ENCODE measurements at places on chromosomes 12 and 14.

DNA sequence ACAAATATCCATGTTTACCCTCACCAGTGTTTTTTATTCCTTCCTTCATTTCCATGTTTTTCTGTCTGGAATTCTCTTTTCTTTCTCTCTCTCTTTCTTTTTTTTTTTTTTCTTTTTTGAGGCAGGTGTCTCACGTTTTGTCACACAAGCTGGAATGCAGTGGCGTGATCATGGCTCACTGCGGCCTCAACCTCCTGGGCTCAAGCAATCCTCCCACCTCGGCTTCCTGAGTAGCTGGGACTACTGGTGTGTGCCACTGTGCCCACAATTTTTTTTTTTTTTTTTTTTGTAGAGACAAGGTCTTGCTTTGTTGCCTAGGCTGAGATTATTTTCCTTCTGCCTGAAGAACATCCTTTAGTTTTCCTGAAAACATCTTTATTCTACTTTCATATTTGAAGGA is 15.0 kb upstream of the AMIGO2 start:
- no peak for DNase-seq

DNA sequence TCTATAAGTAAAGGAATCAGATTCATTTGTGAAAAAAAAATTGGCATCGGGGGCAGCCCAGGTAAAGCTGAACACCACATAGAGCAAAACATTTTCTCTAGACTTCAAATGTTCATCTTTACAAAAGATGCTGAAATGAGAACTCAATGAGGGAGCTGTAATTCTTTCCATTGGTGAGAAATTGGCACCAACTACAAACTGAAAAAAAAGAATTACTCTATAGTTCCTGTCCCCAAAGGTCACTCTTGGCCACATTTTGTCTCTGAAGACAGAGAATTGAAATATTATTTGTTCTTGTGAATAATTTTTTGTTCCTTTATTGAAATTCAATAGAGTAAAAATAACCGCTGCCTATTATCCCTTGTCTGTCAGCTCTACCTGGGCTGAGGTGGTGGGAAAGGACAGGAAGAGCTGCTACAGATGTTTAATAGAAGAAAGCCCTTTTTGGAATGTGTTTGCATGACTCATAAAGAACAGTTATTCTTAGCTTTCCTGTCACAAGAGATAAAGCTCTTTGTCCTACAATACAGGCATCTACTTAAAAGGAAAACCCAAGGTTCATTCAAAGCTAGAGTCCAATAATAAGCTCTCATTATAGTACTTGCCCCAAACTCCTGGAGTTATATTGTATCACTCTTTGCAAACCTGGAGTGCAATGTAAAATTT is 380.1 kb upstream of the KITLG start:
- no peak for DNase-seq

- no peak for DNase-seq
Measured at GRCh38 chr12:94872971-94873733, 130.3 kb downstream of the NDUFA12 start.

GRCh38 chr12:118102609-118103008 is 1.2 kb downstream of the VSIG10 start:
- no peak for DNase-seq

- no peak for DNase-seq
Measured at GRCh38 chr12:46671102-46671501, 154.7 kb downstream of the SLC38A4 start.

- no peak for DNase-seq
Measured at GRCh38 chr12:52351196-52352059, 15.9 kb downstream of the KRT85 start.

- no peak for DNase-seq
Measured at GRCh38 chr12:5621329-5621728, 189.4 kb downstream of the NTF3 start.

DNA sequence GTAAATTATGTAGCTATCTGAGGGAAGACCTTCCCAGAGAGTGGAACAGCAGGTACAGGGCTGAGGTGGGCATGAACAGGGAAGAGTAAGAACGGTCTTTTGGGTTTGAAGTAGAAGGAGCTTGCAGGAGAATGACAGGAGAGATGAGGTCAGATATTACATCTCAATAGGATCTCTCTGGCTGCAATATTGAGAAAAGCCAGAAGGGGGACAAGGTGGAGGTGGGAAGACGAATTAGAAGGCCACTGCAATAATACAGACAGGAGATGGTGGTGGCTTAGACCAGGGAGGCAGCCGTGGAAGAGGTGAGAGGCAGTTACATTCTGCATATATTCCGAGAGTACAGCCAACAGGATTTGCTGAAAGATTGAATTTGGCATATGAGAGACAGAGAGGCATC is 310.2 kb downstream of the APAF1 start:
- no peak for DNase-seq

DNA sequence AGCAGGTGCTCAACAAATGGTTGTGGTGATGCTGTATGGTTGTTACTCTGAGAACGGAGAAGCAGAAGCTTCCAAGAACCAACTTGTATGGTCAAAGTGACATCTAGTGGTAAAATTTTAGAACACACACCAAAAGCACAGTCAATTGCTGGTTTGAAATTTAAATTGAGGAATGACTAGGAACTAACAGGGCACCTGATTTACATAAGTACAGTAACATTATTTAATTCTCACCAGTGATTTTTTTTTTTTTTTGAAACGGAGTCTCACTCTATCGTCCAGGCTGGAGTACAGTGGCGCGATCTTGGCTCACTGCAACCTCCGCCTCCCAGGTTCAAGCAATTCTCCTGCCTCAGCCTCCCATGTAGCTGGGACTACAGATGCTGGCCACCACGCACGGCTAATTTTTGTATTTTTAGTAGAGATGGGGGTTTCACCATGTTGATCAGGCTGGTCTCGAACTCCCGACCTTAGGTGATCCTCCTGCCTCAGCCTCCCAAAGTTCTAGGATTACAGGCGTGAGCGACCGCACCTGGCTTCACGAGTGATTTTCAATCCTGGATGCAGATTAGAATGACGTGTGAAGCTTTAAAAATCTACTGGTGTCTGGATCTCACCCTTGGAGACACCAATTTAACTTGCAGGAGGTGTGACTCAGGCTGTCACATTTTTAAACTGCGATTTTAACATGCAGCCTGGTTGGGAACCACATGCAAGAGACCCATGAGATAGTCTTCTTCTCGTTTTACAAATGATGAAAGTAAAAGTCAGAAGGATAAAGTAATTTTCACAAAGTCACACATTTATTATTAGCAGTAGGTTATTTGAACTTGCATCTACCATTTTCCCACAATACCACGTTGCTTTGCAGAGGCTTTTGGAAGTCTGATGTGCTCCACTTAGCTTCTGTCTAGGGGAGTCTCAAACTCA is 14.1 kb upstream of the NUMB start:
- no peak for DNase-seq

DNA sequence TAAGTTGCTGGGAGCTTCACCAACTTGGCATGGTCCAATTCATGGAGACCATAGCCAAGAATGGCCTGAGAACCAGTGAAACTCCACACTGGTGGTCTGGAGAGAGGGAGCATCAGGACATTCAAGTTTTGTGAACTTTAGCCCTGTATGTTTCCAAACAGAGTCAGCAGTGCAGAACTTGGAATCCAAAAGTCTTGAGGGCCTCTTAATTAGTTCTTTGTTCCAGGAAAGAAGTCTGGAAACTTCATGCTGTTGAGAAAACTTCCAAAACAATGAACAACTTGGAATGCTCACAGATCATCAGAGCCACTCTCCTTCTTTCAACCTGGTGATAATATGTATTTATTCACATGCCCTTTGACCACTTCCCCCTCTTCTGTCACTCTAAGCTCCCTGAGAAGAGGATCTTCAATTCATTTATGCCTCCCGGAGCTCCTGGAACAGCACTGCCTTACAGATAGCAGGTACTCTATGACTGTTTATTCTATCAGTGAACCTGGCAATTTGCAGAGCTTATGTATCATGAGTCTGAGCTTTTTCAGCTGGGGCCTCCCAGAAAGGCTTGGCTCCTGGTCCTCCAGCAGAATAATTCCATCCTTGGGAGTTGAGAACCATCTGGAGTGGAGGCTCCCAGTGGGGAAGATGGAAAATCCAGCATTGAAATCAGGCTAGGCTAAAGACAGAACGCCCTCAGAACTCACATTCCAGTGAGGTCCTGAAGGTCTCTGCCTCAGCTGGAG is 191.4 kb downstream of the KTN1 start:
- DNase-seq: no peak

DNA sequence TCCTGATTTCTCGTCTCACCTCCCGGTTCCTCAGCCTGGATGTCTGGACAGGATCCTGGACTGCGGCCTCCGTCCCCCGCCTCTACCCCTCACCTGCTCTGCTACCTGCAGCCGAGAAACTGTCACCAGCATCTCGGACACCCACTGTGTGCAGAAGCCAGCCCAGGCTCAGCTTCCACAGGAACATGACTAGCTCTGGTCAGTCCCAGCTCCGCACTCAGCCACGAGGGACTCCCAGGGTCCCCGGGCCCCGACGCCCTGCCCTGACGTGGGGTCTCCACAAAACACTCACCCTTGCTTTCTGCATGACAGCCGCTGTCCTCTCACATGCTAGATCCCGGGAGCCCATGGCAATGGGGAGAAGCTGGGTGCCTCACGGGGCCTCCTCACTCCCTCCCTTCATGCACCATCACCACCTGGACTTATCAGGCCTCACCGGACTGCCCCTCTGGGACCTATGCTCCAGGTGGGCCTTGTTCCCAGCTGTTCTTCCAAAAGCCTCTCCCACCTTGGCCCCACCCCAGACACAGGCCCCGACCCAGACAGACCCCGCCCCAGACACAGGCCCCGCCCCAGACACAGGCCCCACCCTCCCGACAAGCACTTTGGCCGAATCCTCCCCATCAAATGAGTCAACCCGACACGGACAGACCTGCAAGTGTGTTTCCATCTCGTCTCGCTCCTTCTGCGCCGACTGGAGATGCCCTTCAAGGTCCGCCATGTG is 26.9 kb upstream of the ANKLE2 start:
- no peak for DNase-seq

GRCh38 chr14:65150898-65151608 is 48.7 kb upstream of the MAX start:
- DNase-seq: no peak

- no peak for DNase-seq
Measured at GRCh38 chr12:14284184-14284722, 81.2 kb upstream of the ATF7IP start.

GRCh38 chr12:123573870-123574269 is 10.5 kb upstream of the TMED2 start:
- DNase-seq: no peak

DNA sequence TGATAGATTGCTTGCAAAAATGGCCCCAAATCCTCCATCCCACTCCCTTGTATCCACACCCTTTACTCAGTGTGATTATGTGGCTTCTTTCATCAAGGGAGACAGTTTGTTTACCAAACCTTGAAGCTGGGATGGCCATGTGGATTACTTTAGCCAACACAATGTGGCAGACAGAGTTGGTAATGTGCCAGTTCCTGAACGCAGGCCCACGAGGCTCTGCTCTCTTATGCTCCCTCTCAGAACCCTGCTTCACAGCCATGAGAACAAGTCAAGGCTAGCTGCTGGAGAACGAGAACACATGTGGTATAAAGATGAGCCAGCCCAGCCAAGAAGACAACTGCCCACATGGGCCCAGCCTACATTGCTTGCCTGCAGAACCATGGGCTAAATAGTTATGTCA is 162.3 kb downstream of the NDUFA12 start:
- DNase-seq: no peak

DNA sequence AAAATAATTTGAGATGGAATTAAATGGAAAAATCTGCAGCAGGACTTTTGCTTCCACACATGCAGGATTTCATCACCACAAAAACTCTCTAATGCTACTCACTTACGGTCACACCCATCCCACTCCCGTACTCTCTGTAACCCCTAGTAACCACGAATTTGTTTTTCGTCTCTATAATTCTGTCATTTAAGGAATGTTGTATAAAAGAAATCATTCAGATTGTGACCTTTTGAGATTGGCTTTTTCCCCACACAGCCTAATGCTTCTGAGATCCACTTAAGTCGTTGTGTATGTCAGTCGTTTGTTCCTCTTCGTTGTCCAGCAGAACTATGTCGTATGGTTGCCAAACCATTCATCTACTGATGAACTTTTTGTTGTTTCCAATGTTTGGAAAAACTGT is 19.8 kb upstream of the PZP start:
- no peak for DNase-seq

DNA sequence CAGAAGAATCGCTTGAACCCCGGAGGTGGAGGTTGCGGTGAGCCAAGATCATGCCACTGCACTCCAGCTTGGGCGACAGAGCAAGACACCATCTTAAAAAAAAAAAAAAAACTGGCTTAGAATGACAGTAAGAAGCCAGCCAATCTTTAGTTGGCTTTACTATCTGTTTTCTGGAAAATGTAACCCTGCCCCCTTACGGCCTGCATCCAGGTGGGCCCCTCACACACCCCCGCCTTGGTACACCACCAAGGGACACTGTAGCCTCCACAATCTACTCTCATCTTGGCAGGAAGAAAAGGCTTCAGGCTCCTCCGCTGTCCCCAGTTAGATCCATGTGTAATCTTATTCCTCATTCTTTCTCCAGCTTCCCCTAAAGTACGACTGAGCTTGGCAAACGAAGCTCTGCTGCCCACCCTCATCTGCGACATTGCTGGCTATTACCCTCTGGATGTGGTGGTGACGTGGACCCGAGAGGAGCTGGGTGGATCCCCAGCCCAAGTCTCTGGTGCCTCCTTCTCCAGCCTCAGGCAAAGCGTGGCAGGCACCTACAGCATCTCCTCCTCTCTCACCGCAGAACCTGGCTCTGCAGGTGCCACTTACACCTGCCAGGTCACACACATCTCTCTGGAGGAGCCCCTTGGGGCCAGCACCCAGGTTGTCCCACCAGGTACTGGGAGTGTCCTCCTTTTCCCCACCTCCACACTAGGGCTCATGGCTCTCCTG is 6.6 kb downstream of the TAPBPL start:
- DNase-seq: no peak

DNA sequence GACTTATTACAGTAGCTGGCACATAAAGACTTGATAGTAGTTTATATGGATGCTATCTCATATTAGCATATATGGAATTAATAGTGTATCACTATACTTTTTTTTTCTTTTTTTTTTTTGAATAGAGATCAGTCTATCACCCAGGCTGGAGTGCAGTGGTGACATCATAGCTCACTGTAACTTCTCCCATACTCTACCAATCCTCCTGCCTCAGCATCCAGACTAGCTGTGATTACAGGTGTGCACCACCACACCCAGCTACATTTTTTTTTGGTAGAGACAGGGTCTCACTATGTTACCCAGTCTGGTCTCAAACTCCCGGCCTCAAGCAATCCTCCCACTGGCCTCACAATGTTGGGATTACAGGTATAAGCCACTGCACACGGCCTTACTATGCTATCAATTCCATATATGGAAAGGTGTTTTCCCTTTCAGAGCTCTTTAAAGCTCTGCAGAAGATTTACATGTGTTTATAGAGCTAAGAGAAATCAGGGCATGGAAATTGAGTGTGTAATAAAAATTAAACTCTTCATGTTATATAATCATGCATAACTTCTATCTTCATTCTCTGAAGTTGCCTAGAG is 1.8 kb upstream of the TBK1 start:
- no peak for DNase-seq
